ENCODE measurements at places on chromosomes 7 and 10.

DNA sequence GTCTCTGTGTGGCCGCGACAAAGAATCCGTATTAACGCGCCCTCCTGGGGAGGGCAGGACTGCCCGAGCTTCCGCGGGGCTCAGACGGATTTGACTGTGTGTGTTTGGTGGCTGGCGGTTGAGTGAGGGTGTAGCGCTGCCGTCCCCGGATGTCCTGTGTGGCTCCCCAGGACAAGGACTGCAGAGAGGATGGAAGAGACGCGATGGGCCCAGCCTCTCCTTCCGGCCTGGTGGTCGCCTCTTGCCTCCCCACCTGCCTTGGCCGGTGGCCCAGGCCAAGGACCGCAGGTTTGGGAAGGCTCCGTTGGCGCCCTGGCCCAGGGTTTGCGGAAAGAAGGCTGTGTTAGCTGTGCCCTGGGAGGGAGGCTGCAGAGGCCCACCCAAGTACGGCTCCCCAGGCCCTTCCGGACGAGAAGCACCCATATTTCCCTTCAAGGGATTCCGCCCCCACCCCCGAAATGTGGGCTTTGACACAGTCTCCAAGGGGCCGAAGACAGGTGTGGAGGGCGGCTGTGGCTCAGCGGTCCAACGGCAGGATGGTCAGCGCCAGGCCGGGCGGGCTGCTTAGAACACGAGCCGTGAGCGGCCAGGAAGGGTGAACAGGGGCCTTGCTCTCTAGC is 2.3 kb downstream of the UNCX start:
- DNase-seq: no peak

GRCh38 chr7:1536743-1537534 is 6.4 kb downstream of the MAFK start:
- no peak for DNase-seq

DNA sequence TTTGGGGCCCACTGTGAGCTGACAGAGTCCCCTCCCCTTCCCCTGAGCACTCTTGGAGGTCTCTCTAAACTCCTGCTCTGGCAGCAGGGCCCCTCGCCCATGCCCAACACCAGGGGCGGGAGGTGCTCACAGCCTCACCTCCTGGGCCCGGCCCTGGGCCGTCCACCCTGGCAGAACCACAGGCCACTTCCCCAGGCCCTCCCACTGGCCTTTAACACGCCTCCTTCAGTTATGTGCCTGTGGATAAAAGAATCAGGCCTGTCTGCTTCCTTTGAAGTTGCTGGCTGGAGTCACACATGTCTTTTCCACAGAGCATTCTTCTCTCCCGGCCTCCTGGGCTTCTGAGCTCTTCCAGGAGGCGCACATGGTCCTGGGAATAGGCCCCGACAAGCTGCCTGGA is 10.2 kb downstream of the MYL10 start:
- no peak for DNase-seq

- DNase-seq: no peak
These were observed 1.6 kb downstream of the MEOX2 start for GRCh38 chr7:15684871-15685270.

GRCh38 chr7:7181519-7182155 is 707 bp upstream of the C1GALT1 start:
- DNase-seq: peak; percentile 58

DNA sequence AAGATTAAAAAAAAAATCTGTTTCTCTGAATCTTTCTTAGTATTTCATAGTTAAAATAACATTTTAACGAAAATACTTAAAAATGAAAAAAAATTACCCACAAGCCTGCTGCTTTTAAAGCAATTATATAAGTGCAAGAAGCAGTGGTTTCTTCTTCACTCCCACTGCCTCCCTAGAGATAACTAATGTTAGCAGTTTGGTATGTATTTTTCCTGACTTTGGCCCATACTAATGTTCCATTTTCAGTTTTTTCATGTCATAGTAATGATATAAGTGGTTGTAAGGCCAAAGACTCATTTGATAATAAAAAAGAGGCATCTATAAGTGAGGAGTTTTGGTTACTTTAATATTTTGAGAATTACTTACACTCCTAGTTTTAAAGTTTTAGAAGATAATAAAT is 24.3 kb upstream of the LAMB1 start:
- no peak for DNase-seq

DNA sequence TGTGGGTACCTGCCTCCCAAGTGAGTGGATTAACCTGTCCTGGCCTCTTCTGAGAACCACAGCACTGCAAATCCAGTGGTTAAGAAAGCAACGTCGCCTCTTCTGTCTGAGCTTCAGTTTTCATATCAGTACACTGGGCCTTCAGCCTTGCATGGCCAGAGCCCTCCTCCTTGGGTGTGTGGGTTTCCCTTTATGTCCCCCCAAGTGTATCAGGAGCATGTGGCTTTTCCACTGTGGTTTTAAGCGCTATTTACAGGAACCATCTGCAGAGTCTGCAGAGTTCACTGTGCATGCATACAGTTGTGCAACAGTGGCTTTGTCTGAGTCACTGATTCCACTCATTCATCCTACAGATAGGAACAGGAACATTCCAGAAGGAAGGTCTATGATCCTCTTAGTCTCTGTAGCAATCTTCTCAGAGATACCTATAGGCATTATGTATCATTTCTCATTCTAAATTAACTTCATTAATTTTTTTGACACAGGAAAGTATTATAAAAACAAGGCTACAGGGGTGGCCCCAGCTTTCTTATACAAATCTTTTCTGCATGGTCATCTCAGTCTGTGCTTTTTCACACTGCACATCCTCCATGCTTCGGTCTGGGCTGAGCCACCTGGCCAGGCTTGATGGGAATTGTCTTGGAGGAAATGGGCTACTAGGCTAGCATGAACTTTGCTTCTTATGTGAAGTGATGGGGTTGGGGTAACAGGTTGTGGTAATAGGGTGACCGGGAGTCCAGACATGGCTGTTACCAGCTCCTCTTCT is 17.1 kb downstream of the MBL2 start:
- no peak for DNase-seq

- DNase-seq: no peak
These were observed 110.2 kb downstream of the TAF3 start for GRCh38 chr10:7928536-7928935.

DNA sequence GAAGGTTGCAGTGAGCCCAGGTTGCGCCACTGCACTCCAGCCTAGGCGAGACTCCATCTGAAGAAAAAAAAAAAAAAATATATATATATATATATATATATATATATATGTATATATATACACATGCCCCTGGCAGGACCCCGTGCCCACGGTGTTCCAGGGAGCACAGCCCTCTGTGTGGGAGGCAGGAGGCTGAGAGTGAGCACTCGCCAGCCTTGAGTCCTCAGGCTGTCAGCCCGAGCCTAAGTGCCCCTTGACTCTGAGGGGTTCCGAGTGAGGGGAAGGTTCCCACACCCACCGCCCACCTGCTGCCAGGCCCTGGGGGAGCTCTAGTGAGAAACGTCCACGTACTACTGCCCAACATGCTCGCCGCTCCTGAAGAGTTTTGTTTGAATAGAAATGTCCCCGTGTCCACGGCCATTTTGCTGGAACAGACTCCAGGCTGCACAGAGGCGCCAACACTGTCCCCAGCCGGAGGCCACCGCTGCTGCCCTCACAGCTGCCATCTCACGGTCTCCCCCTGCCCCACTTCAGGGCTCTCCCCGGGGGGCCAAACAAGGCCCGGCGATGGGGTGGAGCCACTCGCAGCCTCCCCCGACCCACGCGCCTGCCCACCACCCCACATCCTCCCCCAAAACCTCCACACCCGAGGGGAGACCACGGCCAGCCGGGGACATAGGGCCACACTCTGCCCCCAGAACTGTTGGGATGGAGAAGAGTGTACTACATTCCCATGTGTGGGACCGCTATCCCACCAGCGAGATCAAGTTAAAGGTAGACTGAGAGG is 62.8 kb upstream of the EBF3 start:
- no peak for DNase-seq

- DNase-seq: no peak
These were observed 8.8 kb downstream of the CUX1 start for GRCh38 chr7:101826081-101826835.

DNA sequence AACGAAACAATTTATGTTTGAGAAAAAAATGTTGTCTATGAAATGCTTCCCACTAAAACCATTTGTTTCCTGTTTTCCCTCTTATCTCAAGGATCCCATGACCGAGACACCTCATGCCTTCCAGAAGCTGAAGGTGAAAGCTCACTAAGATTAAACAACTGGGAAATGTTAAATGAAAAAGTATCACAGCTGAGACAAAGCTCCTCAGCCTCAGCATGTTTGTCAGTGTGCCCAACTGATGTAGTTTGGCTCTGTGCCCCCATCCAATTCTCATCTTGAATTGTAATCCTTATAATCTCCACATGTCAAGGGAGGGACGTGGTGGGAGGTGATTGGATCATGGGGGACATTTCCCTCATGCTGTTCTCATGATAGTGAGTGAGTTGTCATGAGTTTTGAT is 327.3 kb downstream of the HTR7 start:
- DNase-seq: no peak

DNA sequence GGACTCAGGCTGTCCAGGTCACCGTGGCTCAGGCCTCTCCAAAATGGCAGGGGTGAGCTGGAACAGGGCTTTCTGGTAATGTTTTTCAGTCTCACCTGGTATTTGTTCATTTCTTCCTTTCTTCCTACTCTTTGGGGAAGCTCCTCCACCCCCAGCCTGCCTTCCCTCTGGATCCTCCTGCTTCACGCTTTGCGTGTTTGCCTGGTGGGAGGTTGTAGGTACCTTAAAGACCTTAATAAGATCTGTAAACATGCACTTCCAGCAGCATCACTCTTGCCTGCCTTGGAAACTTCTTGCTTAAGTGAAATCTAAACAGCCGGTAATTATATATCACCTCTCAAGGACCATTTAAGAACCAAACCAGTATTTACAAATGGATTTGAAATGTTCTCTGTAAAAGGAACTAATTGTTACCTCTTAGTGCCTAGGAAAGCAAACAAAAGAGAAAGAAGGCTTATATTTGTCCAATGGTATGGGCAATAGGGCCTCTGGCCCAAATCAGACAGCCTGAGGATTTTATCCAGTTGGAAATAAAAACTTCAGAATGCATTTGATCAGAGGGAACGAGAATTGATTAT is 339.9 kb downstream of the CCSER2 start:
- DNase-seq: no peak

DNA sequence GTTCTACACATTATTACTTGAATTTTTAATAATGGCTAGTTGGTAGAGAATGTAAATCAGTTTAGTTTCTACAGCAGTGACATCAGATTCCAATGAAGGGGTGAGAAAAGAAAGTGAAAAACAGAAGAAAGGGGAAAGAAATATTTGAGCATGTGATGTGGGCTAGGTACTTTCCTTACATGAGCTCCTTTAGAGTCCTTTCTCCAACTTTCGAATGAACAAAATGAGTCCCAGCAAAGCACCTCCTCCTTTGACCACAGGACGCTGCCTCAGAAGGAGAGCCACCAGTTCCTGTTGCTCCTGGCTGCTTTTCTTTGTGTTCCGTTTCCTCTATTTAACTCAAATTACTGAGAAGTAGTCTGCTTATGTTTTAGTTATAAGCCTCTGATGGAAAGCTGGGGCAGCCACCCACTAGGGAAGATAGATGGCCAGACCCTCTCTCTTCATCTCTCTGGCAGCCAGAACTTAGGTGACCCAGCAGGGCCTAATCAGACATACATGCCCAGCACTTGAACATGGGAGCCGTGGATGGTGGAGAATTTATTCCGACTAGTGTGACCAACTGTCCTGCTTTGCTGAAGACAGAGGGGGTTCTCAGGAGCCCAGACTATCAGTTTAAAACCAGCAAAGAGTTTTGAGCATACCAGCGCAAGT is 82.4 kb upstream of the NME8 start:
- no peak for DNase-seq

- DNase-seq: no peak
These were observed 142.8 kb downstream of the SLIT1 start for GRCh38 chr10:97042716-97043562.

GRCh38 chr10:114379631-114380041 is 24.7 kb downstream of the AFAP1L2 start:
- no peak for DNase-seq

- no peak for DNase-seq
These were observed 57.0 kb upstream of the CC2D2B start for GRCh38 chr10:95850791-95851190.

GRCh38 chr10:86899132-86899531 is 58.3 kb downstream of the MMRN2 start:
- DNase-seq: no peak

DNA sequence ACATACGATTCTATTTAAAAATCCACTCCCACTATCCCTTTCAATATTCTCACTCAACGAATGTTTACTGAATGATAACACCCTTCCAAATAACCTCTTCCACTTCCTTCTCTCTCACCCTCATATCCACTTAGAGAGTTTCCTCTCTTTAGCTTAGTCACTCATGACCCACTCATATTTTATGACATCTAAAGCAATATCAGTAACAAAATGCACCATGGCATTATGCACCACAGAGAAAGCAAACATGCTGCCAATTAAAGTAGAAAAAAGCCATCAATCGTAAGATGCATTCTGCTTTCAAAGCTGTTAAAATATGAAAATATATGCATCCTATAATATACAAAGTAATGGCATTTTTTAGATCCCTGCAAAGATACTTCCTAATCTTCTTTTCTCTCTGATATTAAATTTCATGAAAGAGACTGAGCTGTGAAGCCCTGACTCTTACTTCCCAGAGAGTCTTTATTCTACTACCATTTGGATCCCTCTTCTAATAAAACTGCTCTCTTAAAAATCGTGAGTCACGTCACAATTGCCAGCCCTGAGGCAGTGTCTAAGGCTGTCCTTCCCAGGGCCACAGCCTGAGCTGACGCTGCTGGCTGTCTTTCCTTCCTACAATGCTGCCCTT is 283.0 kb upstream of the KLF6 start:
- no peak for DNase-seq

GRCh38 chr7:24863626-24864025 is 106.4 kb upstream of the GSDME start:
- no peak for DNase-seq

DNA sequence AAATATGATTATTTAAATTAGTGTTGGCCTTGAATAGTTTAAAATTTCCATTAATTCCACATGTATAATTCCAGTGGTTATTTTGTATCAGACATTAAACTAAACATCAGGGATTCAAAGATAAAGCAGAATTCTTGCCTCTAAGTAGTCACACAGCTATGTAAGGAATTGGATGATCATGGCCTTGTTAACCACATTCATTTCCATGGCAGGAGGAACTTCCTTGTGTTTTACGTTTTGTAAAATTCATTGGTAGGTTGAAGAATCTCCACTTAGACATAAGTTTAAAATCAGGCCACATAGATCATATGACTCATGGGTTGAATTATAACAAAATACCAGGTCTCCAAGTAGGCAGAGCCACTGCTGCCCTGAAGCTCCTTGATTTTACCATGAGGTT is 289.7 kb downstream of the PLXDC2 start:
- DNase-seq: no peak

GRCh38 chr7:87328281-87328680 is 17.2 kb upstream of the CROT start:
- no peak for DNase-seq

GRCh38 chr7:28955356-28955717 is 2.8 kb downstream of the TRIL start:
- DNase-seq: no peak

GRCh38 chr10:98391578-98391991 is 23.4 kb downstream of the PYROXD2 start:
- DNase-seq: no peak
